ENCODE measurements at places on chromosomes 11 and 22.

GRCh38 chr11:91296629-91297028, 928.0 kb upstream of the FAT3 start:
- DNase-seq, result no peak

GRCh38 chr11:121448431-121448941, 3.6 kb upstream of the SORL1 start:
- no peak for DNase-seq

DNA sequence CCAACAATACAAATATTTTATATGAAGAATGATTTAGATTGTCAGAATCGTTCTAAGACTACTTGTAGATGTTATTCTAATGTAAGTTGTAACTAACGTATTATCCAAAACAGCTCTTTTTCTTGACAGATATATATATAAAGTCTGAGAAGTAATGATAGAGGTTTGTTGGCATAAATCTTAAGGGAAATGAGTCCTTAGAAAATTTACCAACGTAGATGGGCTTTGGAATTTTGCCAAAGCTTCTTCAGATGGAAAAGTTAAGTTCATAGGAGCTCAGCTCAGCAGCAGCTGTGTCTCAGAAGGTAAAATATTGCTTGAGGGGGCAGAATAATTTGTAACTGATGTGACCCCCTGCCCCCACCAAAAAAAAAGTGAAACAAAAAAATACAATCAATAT, 66.7 kb downstream of the BID start:
- DNase-seq, result no peak

GRCh38 chr11:106770489-106771085, 247.7 kb downstream of the GUCY1A2 start:
- DNase-seq, result no peak

DNA sequence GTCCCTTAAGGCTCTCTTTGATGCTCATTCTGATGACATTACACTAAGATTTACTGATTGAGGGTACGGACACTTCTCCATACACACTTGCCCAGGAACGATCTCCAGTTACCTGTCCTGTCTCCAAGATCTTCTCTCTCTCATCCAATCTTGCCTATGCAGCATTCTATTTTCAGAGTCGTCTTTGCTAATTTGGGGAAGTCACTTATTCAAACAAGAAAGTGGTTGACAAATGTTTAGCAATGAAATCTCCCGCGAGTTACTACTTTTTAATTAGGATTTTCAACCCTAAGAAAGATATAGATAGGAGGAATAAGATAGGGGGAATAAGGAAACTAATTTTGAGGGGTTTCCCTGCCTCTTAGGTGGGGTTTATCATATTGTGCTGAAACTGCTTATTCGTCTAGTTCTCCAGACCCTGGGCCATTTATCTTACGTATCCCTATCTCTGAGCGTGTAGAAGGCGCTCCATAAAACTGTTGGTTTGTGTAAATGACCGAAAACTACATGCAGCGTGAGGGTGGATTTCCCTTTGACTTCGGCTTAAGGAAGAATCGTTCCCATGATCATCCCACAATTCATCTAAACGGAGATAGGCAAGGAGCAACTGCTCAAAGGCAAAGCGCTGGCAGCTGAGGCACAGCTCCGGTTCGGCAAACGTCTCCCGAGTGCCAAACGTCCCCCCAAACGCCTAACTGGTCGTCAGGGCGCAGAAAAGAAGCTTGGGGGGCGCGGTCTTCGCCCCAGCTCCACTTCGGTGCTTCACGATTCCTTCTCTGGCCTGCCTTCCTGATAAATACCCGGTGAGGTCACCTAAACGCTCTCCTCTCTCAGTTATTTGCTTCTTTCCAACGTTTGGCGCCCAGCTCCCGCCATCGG, 804 bp downstream of the APIP start:
- DNase-seq, result no peak

DNA sequence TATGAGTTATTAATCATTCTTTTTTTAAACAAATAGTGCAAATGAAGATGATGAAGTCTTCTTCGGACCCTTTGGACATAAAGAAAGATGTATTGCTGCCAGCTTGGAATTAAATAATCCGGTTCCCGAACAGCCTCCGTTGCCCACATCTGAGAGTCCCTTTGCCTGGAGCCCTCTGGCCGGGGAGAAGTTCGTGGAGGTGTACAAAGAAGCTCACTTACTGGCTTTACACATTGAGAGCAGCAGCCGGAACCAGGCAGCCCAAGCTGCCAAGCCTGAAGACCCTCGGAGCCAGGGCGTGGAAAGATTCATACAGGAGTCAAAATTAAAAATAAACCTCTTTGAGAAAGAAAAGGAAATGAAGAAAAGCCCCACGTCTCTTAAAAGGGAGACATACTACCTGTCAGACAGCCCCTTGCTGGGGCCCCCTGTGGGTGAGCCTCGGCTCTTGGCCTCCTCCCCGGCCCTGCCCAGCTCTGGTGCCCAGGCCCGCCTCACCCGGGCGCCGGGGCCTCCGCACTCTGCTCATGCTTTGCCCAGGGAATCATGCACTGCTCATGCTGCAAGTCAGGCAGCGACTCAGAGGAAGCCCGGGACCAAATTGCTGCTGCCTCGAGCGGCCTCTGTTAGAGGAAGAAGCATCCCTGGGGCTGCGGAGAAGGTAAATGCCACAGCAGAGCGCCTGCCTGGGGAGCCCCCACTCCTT, 11.8 kb downstream of the GTSE1 start:
- no peak for DNase-seq

GRCh38 chr11:9169595-9170295, 78.3 kb upstream of the SCUBE2 start:
- DNase-seq, result no peak

DNA sequence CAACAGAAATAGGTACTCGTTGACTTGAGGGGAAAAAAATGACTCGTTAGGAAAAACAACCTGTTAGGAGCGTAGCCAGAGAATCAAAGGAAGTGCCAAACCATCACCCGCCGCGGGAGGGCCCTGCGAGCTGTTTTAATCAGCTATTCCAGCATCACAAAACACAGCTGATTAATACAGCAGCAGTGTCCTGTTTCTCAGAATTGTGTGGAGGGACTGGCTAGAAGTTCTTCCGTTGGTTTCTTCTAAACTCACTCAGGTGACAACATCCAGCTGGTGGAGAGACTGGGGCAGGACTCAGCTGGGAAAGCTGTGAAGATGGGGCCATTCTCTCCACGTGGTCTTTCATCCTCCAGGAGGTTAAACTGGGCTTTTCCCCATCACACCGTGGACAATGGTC, 28.0 kb downstream of the HSPA8 start:
- DNase-seq, result no peak

GRCh38 chr11:117691218-117691514, 105.8 kb downstream of the DSCAML1 start:
- no peak for DNase-seq

- no peak for DNase-seq
Observed at GRCh38 chr11:117663821-117664220, 133.2 kb downstream of the DSCAML1 start.

DNA sequence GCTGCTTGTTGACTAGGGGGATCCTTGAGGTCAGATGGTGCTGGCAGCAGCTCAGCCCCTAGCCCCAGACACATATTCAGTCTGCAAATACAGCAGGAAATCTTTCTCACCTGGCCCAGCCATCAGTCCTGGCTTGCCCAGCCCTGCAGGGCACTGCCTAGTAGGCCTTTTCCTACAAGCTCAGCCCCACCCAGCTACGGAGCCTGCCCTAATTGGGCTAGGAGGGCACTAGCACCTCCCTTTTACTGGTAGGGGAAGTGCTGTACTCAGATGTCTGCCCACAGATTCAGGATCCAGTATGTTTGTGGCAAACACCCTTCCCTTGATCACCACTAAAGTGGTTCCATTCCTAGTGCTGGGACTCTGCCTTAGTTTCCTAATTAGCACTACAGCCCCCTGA, 257.1 kb upstream of the CADM1 start:
- no peak for DNase-seq

- no peak for DNase-seq
Observed at GRCh38 chr11:86978247-86978646, 23.1 kb upstream of the FZD4 start.

DNA sequence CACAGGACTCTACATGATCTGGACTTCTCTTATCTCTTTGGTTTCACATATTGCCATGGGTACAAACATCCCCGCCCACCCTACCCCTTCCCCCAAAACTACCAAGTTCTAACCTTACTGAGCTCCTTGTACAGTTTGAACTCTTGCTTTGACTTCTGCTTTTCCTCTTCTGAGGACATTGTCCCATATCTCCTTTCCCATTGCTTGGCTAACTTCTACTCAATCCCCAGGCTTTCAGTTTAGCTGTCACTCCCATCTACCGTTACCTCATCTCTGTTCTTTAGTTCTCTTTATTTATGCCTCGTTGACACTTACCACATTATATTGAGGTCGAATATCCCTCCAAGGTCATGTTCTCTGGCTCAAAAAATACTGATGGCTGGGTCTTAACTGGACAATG, 393.5 kb upstream of the CADM1 start:
- DNase-seq, result no peak

GRCh38 chr22:20807315-20807752, 33.4 kb downstream of the SERPIND1 start:
- no peak for DNase-seq

Measured in NCI-H2081 treated with DMSO at 0.1 percent for 48 hours (cell line).